ENCODE measurements at places on chromosomes 11 and 22.

DNA sequence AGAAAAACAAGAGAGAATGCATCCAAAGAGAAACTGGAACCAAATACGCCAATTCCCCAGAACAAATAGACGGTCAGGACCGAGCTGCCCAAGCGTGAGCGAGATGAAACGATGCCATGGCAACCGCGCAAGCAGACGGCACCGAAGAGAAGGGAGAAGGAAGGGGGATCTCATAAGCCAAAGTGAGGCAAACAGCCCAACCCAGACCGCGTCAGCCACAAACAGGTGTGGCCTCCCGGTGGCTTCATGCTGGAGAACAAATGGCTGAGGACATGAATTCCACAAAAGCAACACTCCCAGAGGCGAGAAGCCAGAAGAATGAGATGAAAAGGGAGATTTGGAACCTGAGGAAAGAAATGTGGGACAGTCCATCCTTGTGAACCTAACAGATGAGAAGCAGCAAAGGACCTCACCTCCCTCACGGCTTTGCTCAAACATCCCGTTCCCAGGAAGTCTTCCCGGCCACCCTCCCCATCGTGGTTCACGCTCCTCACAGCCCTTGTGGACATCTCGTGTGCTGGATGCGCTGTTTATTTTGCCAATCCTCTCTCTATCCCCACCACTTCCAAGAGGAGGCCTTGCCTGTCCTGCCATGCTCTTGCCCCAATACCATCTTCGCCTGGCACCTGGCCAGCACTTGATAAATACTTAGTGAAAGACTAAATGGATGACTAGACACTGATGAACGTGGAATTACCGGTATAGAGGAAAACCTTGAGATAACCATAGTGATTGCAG lies 89.1 kb upstream of the RTL6 start:
- no peak overlapping the region for H3K4me3 ChIP-seq
- H3K27me3 ChIP-seq = no peaks in the 10 kb centered on the region
- no peaks in the 10 kb centered on the region for H3K36me3 ChIP-seq
- no peak for DNase-seq
- H3K27ac ChIP-seq = no peak overlapping the region

GRCh38 chr11:116913000-116913399 lies 75.6 kb upstream of the APOA1 start:
- no peak overlapping the region for H3K4me3 ChIP-seq
- DNase-seq = no peak
- no peaks in the 10 kb centered on the region for H3K27me3 ChIP-seq

GRCh38 chr11:111938687-111939160 lies 1.6 kb downstream of the DIXDC1 start:
- H3K27me3 ChIP-seq = no peaks in the 10 kb centered on the region
- H3K4me1 ChIP-seq = peaks cover 38% of the 10 kb centered on the region
- peak overlapping the region; percentile 83 for H3K4me3 ChIP-seq
- no peaks in the 10 kb centered on the region for H3K36me3 ChIP-seq
- peak; percentile 79 for DNase-seq
- H3K27ac ChIP-seq = peak overlapping the region; percentile 61

GRCh38 chr11:75389925-75390324 lies 9.4 kb upstream of the RPS3 start:
- H3K27me3 ChIP-seq = no peaks in the 10 kb centered on the region
- no peaks in the 10 kb centered on the region for H3K36me3 ChIP-seq
- DNase-seq = no peak
- H3K4me3 ChIP-seq = no peak overlapping the region

DNA sequence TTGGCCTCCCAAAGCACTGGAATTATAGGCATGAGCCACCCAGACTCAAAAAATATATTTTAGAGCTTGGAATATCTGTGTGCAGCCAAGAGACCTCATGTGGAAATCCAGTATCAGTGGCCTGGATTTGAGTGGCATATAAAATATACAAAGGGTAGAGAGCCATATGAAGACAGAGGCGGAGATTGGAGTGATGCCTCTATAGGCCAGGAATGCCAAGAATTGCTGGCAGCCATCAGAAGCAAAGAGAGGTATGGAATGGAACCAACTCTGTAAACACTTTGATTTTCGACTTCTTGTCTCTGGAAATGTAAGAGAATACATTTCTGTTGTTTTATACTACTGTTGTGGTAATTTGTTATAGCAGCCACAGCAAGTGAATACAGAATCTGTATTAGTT lies 123.0 kb downstream of the PLEKHA7 start:
- no peak for DNase-seq
- H3K27ac ChIP-seq = no peak overlapping the region
- H3K36me3 ChIP-seq = no peaks in the 10 kb centered on the region
- H3K4me1 ChIP-seq = peaks cover 16% of the 10 kb centered on the region
- no peak overlapping the region for H3K4me3 ChIP-seq
- H3K27me3 ChIP-seq = no peaks in the 10 kb centered on the region

Data from GM23338 (cell line).